H7 (cell line): ENCODE measurements at places on chromosomes 3 and 15.

DNA sequence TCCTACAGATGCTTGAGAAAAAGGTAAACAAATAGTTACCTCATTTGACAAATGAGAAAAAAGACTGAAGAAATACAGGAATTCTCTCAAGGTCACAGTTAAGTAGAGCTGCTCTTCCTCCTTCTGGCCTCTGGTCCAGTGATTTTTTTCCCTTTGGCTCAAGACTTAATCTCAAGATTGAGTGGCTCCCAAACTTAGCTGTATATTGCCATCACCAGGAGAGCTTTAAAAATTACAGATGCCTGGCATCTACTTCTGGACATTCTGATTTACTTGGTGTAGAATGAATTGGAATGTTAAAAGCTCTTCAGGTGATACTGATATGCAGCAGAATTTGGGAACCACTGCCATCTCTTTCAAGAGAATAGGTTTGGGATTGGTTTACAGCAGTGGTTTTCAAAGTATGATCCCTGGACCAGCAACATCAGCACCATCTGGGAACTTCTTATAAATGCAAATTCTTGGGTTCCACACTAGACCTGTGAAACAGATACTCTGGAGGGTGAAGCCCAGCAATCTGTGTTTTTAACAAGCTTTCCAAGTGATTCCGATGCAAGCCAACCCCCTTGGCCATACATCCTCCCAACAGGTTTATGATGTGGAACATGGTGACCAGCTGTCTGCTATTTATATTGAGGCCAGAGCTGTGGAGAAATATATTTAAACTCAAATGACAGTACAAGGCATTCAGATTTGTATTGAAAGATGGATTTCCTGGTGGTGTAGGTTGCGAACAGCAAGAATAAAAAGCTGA is 333.0 kb upstream of the RARB start:
- no peak for DNase-seq

- DNase-seq = no peak
These were observed 1.1 kb upstream of the MYH15 start for GRCh38 chr3:108511490-108511889.

DNA sequence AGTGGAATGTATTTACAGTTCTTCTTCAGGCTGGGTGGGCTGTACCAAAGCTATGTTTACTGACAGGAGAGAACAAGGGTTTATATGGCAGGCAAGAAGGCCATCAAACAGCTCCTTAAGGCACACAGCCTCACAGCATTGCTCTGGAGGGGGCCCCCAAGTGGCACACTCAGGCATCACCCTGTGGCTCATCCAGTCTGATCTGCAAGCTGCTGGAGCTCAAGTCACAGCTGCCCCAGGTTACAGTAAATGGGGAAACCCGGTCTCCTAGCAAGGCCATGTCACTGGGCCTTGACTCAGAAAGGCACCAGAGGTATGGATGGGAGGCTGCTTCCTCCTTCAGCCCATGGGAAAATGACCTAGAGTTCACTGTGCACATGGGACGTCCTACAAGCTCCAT is 67.5 kb downstream of the TFG start:
- no peak for DNase-seq

- DNase-seq = no peak
These were observed 165.0 kb downstream of the PEX5L start for GRCh38 chr3:179871782-179872181.

DNA sequence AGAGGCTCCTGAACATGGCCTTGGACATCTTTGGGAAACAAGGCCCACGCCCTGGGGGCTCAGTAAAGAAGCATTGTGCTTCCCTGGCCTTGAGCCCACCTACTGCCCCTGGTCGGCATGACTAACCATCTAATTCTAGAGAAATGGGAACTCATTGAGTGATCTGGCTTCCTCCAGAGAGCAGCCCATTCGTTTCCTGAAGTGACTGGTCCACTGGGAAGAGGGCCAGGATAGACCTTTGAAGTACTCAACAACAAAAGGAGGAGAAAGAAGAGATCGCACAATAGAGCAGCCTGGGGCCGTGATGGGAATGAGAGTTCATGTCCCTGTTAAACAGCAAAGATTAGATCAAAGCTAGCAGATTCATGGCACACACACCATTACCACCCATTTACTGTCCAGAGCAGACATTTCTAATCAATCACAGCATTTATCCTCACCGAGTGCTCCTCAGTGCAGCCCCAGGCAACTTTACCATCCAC is 514.4 kb upstream of the PROK2 start:
- no peak for DNase-seq

GRCh38 chr3:32217339-32217738 is 21.1 kb upstream of the CMTM8 start:
- DNase-seq = no peak

DNA sequence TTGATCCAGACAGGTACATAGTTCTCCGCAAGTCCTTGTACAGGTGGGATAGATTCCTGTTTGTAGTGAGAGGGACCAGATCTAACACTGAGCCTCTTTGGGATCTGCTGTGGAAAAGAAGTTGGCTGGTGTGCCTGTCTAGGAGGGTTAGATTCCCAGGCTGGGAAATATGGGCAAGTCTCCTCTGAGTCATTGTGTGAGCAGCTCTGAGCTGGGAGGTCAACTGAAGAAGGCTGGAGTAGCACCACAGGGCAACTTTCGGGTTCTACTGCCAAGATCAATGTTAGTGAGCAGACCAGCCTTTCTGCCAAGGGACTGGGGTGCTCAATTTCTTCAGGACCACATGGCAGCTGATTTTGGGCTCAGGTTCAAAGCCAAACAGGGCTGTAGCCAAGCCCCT is 33.4 kb downstream of the CLDN1 start:
- DNase-seq = no peak

DNA sequence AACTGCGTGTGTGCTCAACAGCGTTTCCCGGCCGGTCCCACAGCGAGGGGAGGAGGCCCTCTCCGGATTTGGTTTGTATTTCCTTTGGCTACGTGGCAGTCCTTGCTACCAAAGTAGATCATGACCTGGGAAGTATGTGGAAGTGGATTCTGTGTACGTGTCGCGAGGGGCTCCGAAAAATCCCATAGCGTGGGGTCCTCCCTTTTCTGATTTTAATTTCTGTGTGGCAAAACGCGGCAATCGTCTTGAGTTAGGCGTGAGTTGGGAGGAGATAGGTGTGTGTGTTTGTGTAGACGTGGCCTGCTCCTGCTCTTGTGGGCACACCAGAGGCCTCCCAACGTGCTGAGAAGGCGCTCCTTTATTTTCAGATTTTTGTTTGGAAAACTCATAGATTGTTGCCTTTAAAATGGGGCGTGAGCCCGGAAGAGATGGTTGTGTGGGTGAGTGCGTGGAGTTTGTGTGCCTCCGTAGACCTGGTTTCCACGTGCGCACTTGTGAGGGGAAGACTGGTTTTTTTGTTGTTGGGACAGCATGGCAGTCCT is 1.2 kb downstream of the TRIM71 start:
- DNase-seq = no peak

DNA sequence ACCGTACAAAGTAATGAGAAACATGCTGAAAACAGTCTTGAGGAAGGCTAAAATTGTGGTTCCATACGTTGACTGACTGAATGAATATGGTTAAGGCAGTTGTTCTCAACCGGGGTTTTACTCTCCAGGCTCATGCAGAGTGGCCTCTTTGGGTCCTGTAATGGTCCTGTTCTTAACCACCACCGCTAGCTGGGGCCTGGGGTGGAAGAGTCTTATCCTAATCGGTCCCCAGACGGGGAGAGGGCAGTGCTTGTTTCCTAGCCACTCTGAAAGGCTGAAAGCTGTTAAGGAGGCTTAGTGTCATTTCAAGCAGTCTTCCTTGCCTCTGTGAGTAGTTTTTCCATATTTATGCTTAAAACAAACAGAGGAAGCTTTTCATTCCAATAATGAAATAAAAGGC is 32.0 kb downstream of the SELENOT start:
- no peak for DNase-seq

GRCh38 chr15:85312486-85312885 is 67.9 kb upstream of the AKAP13 start:
- DNase-seq = no peak

GRCh38 chr15:60460931-60461330 is 18.0 kb downstream of the ICE2 start:
- no peak for DNase-seq

DNA sequence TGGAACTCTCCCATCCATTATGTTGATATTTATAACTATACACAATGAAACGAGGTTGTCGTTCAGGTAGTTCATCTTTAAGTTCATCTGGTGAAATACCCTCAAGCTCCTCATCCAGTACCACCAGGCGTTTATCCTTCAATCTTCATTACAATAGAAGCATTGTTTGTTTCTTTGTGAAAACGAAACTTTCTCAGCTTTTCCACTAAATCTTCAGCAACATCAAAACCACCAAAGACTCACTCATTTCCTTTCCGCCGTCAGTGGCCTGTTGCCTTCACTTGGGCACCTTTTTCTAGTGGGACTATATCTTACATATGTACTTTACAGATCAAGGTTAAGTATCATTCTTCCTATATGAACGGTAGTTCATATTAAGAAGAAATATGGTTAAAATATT is 44.1 kb upstream of the TFG start:
- DNase-seq = no peak

GRCh38 chr3:46132565-46132964 is 75.5 kb downstream of the CCR1 start:
- no peak for DNase-seq

DNA sequence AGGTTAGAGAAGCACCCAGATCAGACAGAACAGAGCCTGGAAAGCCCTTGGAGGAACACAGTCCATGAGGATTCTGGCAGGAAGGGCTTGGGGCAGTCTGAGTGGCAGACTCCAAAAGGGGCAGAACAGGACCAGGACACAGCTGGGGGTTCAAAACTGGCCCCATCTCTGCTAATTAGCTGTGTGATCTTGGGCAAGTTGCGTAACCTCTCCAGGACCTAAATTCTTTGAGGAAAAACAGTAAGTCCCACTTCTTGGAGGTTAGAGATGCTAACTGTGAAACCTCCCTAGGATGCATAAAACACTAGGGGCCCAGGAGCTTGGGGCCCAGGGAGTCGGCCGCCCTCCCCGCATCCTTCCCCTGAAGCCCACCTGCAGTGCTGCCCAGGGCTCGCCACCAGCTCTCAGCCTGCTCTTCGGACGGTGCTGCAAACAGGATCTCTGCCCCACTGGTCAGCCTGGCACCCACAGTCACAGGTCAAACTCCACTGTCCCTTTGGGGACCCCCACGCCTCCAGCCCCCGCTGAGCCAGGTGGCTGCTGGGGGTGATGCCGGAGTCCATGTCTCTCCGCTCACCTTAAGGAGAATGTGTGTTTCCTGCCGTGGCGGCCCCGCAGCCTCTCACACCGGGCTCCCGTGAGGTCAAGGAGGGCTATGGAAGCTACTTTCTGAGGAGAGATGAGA is 12.0 kb downstream of the PLA2G4B start:
- no peak for DNase-seq

DNA sequence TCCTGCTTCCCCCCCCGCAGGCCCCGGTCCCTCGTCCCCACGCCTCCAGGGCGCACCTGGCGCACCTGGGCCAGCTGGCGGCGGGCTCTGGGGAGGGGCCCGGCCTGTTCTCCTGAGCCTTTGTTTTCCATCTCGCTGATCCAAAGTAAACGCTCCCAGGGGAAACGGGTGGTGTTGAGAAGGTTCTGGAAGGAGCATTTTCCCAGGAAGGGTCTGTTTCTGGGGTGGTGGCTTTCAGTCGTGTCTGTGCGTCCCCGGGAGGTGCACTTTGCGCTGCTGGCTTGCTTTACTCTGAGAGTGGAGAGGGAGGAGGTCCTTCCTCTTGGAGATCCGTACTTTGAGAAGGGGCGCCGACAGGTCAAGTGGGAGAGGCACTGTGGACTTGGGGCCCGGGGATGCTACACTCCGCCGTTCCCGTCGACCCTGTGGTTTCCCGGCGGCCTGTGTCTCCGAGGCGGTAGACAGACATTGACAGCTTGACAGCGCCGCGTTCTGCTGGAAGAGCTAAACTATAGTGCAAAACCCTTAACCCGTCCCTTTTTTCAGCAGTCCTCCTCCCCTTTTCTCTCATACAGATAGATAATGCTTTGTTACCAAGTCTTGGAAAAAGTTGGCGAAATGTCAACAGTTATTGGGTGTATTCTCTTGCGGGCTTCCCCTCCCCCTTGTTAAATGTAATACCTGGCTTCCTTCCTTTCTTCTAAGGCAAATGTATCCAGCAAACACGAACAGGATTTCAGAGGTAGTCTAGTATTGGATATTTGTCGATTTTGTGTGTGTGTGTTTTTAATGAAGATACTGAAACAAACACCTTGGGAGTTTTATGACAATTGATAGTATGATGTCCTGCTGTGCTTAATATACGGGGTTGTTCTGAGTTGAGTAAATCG is 6.5 kb downstream of the TPM1 start:
- DNase-seq = peak; percentile 88

DNA sequence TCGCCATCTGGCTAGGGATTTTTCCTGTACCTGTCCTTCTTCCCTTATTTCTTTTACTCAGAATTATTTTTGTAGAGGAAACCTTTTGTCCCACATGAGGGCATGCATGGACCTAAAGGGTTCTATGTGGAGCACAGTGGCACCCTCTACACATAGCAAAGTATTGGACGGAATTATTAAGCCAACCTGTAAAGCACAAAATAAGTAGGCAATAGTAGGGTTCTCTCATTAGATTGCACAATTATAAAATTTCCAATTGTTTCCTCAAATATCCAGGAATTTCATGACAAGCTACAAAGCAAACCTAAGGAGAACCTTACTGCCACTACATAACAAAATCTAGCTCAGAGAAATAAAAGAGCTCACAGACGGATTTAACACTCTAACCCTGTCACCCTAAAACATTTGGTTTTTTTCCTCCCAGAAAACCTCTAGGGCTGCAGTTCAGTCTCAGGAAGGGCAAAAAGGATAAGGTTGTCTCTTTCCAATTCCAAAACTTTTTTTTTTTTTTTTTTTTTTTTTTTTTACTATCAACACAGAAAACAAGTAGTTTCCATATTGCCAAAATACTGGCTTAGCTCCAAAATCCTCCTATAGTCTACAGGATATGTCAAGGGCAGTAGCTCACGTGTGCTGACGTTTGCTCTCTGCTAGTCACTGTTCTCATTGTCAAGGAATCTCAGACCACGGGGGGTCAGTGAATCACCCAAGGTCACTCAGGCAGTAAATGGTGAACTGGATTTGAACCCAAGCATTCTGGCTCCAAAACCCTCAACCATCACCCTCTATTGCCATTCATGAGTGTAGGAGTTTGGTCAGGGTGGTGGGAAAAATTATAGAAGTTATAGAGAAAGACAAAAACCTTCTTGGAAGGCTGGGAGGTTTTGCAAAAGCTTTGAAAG is 52.3 kb downstream of the NCEH1 start:
- no peak for DNase-seq

- DNase-seq = no peak
These were observed 152.4 kb downstream of the RORA start for GRCh38 chr15:61076598-61077170.

- DNase-seq = no peak
These were observed 1045.5 kb upstream of the NR2F2 start for GRCh38 chr15:95284933-95285421.

DNA sequence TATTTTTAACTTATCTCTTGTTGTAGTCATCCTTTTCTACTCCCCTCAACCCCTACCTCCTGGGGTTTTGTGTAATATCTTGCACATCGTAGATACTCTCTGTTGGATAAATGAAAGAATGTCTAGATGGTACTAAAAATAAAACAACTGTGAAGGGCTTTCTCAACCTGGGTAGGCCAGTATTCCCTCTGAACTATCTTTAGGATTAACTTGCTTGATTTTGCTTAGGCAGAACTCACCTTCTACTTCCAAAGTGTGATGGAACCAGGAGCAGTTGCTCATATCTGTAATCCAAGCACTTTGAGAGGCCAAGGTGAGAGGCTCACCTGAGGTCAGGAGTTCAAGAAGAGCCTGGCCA is 32.8 kb upstream of the TIPARP start:
- DNase-seq = no peak
